H4 (cell line): ENCODE measurements at places on chromosomes 5 and 9. TPM values are rescaled to one million over a fixed set of nuclear protein-coding genes. Genes with fewer than 3 reads are reported as not detected.

GRCh38 chr9:125511789-125512660, 195.0 kb downstream of the MAPKAP1 start:
- no peak for DNase-seq

DNA sequence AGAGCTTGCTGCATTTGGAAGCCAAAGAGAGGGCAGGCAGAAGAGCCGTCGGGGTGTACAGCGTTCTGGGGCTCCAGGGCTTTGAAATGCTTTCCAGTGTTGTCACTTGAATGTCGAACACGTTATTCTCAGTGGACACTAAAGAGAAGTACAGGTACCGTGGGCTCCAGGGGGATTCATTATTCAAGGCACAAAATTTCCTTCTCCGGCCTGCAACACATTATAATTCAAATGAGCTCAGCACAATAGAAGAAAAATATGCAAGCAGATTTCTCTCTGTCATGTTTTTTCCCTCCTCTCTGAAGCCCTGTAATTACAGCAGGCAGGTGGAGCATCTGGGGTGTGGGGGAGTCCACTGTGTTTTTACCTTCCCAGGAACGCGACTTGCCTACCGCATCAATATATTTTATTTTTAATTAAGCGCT, 293.1 kb downstream of the ZSWIM6 start:
- no peak for DNase-seq

- peak; percentile 70 for DNase-seq
Measured at GRCh38 chr5:135993880-135994636, 34.7 kb upstream of the TGFBI start.

- DNase-seq, result no peak
Measured at GRCh38 chr9:127873223-127873691, 4.2 kb downstream of the AK1 start.

The SARDH gene
- 0.06 and 0.49 TPM in 2 replicates for total RNA-seq
